ENCODE measurements at places on chromosomes 11 and 22.

GRCh38 chr22:23984430-23984829, 4.5 kb downstream of the GSTT2 start:
- no peak for DNase-seq

- no peak for DNase-seq
Measured at GRCh38 chr11:859394-860131, 16.9 kb downstream of the TSPAN4 start.

DNA sequence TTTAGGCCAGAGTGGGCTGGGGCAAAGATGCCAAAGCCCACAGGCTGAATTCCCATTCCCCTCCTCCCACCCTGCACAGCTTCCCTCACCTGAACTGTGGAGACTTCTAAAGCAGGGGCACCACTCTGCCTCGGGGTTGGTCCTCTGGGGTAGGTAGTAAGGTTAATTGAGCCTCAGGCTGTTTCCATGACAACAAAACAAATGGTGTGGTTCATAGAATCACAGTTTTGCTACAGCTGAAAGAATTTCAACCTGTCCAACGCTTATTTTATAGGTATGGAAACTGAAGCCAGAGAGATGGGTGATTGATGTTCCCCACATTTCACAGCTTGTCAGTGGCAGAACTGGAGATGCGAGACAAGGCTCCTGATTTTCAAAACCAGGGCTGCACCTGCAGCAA, 109.5 kb downstream of the SNX19 start:
- no peak for DNase-seq

DNA sequence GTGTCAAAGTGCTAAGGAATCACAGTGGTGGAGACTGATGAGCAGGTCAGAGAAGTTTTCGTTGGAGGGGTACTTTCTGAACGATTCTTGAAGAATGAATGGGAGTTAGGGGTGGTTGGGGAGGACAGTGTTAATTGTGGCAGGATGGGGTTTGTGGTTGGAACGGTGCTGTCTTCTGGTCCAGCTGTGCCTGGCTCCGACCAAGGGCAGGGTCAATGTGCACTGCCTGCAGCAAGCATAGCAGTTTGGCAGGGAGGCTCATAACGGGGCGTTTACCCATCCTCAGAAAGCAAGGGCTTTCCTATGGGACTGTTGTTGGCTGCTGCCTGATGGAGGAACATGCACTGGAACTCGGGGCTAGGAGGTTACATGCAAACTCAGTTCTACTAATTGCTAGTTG, 265.8 kb downstream of the KIRREL3 start:
- no peak for DNase-seq

- peak; percentile 35 for DNase-seq
Measured at GRCh38 chr11:110026858-110027626, 66.2 kb upstream of the ZC3H12C start.

DNA sequence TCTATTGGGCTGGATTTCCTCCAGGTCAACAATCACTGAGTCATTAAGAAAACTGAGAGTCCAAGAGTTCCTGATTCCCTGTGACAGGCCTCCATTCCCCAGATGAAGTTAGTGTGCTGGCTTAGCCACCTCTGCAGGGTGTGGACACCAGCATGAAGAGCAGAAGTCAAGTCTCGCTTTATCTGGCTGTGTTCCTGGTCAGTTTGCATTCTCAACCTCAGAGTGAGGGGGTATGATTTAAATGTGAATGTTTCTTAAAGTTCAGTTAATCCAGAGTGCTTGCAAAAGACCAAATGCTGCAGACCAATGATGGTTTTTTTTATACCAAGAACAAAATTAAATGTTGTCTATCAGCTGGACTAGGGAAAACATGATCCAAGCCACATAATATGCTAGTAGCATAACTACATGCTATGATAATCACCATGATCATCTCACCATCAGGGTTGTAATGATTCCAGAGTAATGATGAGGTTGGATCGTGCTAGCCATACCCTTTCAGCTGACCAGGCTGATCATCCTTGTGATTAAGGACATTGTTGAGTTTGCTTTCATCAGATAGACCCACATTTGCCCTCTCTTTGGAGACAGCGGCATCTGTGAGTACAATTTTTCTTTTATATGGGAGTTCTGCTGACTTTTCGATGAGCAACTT, 145.8 kb upstream of the ARHGAP20 start:
- DNase-seq: no peak

GRCh38 chr11:18321578-18321968, 367 bp downstream of the HPS5 start:
- DNase-seq: no peak

GRCh38 chr22:40396882-40397281, 26.5 kb downstream of the SGSM3 start:
- no peak for DNase-seq

DNA sequence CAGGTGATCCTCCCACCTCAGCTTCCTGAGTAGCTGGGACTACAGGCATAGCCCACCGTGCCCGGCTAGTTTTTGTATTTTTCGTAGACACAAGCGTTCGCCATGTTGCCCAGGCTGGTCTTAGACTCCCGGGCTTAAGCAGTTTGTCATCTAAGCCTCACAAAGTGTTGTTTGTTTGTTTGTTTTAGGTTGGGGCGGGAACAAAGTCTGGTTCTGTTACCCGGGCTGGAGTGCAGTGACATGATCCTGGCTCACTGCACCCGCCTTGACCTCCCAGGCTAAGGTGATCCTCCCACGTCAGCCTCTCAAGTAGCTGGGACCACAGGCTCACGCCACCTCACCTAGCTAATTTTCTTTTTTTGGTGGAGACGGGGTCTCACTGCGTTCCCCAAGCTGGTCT, 12.6 kb downstream of the IRF7 start:
- DNase-seq: no peak

Data from CD4-positive, alpha-beta T cell treated with Interleukin-17A for 1 hour (primary cell).